ENCODE measurements at places on chromosomes 4 and X.
A peak's percentile ranks its signal among the peaks of the same experiment; 100 is the strongest.

DNA sequence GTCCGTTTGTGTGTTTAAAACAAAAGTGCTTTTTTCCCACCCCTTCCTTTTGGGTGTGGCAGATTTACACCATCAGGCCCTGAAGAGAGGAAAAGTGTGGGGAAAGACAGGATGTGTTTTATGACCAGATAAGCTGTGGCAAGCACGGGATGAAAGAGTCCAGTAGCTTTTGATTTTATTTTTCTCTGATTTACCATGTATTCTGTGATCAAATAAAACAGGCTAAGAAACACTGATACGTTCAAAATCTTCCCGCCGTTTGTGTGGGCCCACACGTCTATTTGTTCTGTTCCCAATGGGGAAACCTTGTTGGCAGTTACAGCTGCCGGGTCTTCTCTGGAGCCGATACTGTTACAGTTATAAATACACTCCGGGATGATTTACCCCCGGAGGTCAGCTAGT lies 10.8 kb downstream of the LRP2BP start:
- no peak for DNase-seq

DNA sequence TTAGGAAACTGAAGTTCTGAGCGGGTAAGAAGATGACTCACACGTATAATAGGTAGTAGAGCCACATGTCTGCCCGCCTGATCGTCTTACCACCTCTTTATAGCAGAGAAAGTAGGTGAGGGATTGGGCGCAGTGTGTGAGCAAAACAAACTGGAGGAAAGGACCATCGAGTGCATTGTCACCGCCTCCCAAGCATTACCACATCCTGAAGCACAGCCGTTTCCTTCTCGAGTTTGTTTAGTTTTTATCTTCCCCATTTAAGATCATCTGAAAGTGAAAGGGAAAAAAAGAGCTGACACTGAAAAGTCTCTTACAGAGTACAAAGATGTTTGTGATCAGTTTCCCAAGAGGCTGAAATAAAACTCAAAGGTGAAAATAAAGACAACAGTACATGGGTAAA lies 14.8 kb downstream of the PDK3 start:
- DNase-seq, result peak; percentile 1

- DNase-seq, result no peak
These were observed 138.8 kb upstream of the NALF2 start for GRCh38 chrX:69365349-69365748.

GRCh38 chr4:103424853-103425252 lies 226.7 kb upstream of the CENPE start:
- no peak for DNase-seq

GRCh38 chrX:65706041-65706828 lies 38.8 kb downstream of the MSN start:
- no peak for DNase-seq

GRCh38 chr4:179595671-179596410 lies 2153.6 kb upstream of the AGA start:
- no peak for DNase-seq

DNA sequence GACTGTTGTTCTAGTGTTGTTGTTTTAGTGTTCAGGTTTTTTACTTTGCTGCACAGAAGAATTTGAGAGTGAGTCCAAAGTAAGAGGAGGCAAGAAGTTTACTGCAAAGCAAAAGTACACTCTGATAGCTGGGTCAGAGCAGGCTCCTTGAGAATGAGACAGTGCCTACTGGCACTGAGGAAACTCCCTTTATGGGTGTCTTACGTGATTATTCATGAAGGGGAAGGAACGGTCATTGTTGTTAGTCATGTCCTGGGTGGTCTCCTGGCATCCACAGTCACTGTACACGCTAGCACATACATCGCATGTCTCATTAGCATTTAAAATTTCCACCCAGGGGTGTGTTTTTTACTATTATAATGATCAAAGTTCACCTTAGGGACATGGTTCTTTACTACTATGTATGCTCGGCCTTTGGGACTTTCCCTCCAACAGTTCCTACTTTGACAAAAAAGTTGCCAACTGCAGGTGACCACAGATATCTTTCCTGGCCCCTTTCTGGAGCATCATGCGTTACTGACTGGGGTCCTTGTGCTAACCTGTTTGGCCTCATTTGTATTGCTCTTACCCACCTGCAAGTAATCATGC lies 688.9 kb upstream of the AMOT start:
- no peak for DNase-seq

DNA sequence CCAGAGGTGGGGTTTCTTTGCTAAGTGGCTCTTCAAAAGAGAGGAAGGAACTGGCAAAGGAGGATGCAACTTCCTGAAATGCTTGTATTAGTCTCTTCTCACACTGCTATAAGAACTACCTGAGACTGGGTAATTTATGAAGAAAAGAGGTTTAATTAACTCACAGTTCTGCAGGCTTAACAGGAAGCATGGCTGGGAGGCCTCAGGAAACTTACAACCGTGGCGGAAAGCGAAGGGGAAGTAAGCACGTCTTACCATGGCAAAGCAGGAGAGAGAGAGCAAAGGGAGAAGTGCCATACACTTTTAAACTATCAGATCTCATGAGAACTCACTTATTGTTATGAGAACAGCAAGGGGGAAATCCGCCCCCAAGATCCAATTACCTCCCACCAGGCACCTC lies 505.7 kb downstream of the ZNF674 start:
- no peak for DNase-seq

- no peak for DNase-seq
These were observed 211.4 kb downstream of the GASK1B start for GRCh38 chr4:157961229-157961990.

DNA sequence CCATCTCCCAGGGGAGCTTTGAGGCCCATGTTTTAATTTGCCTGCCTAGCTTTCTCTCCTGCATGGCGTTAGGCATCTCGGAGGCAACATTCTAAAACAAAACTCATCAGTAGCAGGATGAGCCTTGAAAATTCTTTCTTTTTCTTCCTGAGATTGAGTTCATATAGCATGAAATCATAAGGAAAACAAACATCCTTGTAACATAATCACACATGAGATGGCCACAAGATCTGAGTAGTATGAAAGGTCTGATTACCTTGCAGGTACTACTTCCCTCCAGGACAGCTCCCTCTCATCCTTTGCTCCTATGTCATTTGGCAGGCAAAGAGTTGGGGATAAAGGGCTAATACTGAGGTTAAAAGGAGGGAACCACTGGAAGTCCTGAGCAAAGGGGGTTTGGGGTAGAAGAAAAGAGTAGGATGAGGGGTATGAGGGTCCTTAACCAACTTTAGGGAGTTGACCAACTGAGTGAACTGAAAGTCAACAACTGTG lies 37.5 kb upstream of the CXCL8 start:
- DNase-seq, result no peak

- no peak for DNase-seq
These were observed 29.3 kb downstream of the CRMP1 start for GRCh38 chr4:5863461-5864113.

DNA sequence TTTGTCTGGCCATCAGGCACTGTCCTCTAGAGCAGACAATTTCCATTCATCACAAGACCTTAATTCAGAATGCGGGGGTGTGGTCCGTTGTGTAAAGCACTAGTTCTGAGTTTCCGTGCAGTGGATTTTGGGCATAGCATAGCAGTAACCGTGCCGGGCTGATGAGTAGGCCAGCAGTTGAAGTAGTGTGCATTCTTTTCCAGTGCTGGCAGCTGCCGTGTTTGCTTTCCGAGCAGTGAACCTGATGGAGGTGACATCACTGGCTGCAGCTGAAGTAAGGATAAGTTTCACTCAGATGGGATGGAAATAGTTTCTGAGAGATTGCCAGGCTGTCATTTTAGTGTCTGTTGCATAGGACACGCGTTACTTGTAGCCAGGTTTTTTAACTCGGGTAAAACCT lies 107.0 kb upstream of the STIM2 start:
- no peak for DNase-seq

GRCh38 chr4:75542824-75543223 lies 13.0 kb upstream of the ODAPH start:
- DNase-seq, result no peak

GRCh38 chr4:146407669-146408084 lies 114.1 kb downstream of the SLC10A7 start:
- DNase-seq, result no peak

DNA sequence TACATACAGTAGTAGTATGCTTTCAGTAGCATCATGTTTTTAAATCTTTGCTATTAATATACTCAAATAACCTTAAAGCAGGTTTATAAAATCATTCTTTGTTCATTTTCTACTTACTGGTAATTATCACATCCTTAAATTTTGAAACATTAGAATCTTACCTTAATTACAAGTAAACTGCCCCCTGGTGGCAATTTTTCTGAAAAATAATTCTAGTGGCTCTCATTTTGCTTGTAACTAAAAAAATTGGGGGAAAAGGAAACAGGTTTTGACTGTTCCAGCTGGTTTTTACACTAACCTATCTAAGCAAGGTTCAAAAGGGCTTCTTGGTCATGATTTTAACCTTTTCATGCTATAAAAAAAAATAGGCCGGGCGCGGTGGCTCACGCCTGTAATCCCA lies 18.5 kb upstream of the DCAF4L1 start:
- DNase-seq, result no peak

DNA sequence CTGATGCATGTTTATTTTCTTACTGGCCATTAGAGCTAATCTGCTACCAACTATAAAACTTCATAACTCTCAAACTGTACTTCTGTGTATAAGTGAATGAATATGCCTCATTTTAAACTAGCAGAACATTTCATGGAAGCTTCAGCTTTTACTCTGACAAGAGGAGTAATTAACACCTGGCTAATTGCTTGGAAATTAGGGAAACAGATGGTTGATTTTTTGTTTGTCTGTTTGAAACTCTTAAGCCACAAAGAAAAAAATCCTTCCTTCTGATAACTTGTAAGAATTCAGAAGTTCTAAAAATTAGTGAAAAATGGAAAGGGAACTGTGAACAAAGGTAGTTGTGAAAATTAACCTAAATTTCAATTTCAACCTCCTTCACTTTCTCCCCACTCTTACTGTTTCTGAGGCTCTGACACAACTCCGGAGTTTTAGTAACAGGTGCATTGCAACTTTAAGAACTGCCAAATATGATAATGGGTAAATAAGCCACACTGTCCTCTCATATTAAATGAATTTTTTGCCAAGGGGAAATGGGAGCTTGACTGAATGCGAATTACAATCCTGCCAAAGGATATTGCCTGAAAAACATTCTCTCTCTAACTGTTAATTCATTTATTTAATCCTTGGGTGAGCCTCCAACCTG lies 1.0 kb downstream of the EGF start:
- no peak for DNase-seq

DNA sequence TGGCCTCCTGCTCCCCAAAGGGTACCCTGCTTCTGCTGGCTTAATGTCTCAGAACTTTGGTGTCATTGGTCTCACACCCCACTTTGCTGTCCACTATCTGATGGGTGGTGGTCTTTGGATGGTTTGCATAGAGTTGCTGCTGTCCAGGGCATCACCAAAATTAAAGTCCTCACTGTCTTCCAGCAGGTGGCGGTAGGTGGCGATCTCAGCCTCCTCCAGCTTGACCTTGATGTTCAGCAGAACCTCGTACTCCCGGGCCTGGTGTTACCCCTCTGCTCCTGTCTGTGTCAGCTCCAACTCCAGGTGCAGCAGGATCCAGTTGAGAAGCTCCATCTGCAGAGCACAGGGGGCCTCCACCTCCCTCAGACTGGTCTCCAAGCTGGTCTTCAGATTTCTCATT lies 1169.5 kb upstream of the PABPC4L start:
- DNase-seq, result no peak

DNA sequence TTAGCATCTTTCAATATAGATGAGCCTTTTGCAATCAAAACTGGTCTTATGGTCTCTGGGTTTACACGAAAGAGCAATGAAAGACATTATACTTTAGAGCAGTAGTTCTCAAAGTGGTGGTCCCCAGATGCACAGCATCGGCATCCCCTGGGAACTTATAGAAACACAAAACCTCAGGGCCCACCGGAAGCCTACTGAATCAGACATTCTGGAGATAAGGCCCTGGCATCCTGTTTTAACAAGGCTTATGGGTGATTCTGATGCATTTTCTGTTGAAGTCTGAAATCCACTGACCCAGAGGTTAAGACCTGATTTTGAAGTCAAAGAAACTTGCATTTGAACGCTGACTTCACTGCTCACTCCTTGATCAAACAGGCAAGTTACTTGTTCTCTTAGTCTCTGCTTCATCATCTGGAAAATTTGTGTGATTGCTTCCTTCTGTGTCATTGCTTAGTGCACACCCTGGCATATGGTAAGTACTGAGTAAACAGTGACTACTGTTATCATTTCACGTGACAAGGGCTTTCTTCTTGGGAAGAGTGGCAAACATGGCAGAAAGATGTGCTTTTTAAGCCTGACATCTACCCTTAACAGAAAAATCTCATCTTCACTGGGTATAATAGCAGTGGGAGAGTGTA lies 14.5 kb downstream of the CHRNA9 start:
- no peak for DNase-seq

GRCh38 chr4:54315561-54316538 lies 86.8 kb downstream of the PDGFRA start:
- no peak for DNase-seq

DNA sequence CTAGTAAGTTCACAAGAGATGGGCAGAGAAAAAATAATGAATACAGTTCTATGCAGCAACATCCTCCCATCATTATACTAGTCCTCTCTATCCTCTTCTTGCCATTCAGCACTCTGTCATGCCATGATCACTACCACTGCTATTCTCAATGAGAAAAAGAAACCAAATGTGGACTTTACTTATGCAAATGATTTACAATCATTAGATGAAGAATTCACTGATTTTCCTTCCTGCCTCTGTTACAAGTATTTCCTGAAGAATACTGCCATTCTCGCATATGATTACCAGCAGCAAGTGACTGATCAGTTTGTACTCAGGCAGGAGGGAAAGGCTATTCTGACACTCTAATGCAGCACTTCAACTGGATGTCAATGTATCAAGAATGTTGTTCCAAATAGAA lies 50.3 kb downstream of the WDFY3 start:
- DNase-seq, result no peak
